ENCODE measurements at places on chromosomes 7 and 10. TPM values are rescaled to one million over a fixed set of nuclear protein-coding genes. Genes with fewer than 3 reads are reported as not detected.

Gene GSTO2
- total RNA-seq: 2.7 TPM

Gene ZNF736
- 27.2 TPM for total RNA-seq

Gene DPYSL4
- total RNA-seq: 23.2 TPM

Gene TES
- total RNA-seq: 63.9 TPM

Gene ADCYAP1R1
- total RNA-seq: not detected

Gene ANXA8
- not detected for total RNA-seq

Gene AKR1C1
- total RNA-seq: 0.56 TPM

Gene C10orf143
- total RNA-seq: 5.1 TPM

Gene GOT1
- total RNA-seq: 51.5 TPM

Gene ACTR1A
- total RNA-seq: 51.3 TPM

Gene SFMBT2
- total RNA-seq: 23.8 TPM

Gene PNLIPRP1
- total RNA-seq: not detected

Gene AKR1C4
- not detected for total RNA-seq

Gene HABP2
- not detected for total RNA-seq

Gene LIPF
- total RNA-seq: not detected

Gene ZEB1
- 29.7 TPM for total RNA-seq

Gene TUBAL3
- total RNA-seq: not detected

Gene TACC2
- total RNA-seq: not detected

Gene KLF14
- total RNA-seq: not detected

Gene AMPH
- not detected for total RNA-seq

Gene VDAC2
- 253 TPM for total RNA-seq

Gene NOD1
- total RNA-seq: 11.5 TPM

Gene KIF20B
- 63.2 TPM for total RNA-seq
